Stimulated activated CD4-positive, alpha-beta T cell treated with anti-CD3 and anti-CD28 coated beads, Interleukin-12 subunit alpha, Interleukin-12 subunit beta, amount 100 ng/mL, for 24 hours (primary cell): ENCODE measurements at places on chromosomes 1 and 21.
A peak's percentile ranks its signal among the peaks of the same experiment; 100 is the strongest.

- no peak for DNase-seq
These were observed 33.2 kb upstream of the FAM163A start for GRCh38 chr1:179709841-179710329.

DNA sequence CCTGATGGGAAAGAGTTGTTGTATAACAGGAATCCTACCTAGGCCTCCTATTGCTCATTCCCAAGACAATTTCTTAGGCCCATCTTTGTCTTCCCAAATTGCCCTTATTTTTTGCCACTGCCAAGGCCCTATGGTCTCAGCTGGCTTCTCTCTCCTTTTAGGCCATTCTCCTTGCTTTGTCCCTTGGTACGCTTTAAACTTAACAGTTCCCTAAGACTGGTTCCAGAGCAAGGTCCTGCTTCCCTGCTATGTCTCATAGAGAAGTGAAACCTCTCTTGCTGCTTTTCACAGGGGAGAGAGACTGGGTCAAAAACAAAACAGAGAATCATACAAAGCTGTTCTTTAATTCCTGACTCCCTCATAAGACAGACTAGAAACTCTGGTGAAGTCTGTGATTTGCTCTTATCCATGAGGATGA, 77.1 kb downstream of the XCL2 start:
- DNase-seq: no peak

DNA sequence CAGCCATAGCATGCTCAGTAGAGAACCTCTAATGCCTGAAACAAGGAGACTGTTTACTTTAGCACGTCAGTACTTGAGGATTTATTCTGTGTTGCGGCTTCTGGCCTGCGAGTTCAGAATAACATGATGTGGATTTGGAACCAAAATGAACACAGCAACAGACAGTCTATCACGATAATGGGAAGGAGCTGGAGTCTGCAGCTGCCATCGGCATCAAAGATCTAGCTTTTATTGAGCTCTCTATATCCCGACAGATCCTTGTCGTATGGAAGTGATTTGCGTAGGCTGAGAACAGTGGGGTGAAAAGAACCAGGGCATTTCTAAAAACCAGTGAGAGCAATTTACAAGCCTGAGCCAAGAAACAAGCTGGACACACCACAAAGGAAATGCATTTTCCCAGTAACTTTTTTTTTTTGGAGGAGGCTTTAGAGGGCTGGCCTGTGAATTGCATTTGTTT, 294.2 kb downstream of the KIF26B start:
- no peak for DNase-seq

- DNase-seq: no peak
These were observed 103.5 kb upstream of the TLR5 start for GRCh38 chr1:223246476-223247112.

DNA sequence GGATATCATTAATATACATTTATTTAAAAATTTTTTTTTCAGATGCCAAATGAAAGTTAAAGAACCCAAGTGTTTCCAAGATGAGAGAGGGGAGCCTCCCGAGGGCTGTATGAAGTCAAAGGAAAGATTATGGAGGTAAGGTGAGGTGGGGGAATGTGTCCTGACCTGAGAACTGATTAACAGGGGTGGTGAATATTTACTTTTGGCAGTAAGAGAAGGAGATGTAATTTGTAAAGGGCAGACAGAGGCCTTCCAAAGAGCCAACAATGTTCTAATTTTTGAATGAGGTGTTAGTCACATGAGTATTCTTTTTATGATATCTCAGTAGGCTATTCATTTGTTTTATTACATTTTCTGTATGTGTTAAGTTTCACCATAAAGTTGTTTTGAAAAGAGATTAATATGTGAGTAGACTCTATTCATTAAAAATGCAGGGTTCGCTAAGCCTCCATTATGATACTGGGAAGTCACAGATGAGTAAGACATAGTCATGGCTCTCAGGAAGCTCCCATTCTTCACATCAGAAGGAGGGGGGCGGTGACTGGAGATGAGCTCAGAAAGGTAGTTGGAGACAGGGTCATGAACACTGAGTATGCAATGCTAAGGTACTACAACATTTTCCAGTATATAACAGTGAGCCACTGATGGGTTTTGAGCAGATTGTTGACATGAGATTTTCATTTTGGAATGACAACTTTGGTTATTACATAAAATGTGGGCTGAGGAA, 62.4 kb upstream of the TNFSF18 start:
- peak; percentile 5 for DNase-seq

DNA sequence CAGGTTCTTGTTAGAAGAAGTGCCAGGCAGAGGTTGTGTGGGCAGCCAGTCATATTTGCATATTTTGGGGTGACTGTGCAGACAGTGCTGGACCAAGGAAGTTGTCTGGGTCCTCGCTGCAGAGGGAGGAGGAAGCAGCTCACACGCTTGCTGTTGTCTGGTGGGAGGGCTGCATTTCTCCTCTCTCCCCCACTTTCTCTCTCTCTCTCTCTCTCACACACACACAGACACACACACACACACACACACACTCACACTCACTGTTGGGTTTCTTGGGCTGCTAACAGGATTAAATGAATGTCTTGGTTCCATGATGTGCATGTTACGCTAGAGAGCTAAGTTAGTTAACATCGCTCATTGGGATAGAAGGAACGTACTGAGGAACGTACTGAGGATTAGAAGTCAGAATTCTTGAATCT, 72.9 kb downstream of the AGPAT3 start:
- DNase-seq: no peak

GRCh38 chr1:178371235-178371634, 125.5 kb downstream of the CLEC20A start:
- DNase-seq: no peak

DNA sequence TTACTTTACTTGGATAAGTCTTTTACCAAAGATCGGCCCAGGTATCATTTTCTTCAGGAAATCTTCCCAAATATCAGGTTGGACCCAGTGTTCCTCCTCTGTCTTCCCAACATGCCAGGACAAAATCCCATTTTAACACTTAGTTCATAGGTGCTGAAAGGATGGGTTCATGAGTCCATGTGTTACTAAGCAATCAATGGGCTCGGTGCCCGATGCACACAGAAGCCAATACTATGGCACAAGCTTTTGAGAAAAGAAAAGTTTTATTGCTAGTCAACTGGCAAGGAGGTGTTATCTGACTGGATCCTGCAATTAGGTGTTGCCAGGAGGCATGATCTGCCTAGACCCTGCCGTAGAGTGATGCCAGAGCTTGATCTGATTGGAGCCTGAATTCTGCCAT, 133.3 kb upstream of the SLC44A3 start:
- DNase-seq: no peak

DNA sequence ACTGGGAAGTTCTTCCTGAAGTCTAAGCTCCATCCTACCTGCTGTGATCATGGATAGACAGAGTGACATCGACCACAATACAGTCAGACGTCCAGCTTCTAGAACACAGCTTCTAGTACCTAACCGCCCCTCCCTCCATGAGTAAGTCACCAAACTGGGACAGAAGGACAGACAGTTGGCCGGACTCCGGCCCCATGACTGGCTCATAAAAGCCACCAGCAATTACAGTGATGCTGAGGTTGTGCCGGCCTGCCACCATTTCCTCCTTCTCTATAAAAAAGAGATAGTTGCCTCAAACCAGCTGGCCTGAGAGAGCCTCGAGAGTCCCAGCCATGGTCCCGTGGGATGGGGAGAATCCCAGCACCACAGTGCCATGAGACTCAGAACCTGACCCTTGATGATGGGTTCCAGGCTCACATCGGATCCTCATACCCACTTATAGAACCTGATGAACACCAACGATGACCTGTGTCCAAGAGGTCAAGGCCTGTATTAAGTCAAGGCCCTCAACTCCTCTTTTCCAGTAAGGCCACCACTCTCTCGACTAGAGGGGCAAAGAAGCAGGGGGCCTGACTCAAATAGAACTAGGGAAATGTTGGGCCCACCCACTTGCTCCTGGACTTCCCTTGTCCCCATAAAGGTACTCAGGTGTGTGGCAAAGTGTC, 3.4 kb downstream of the MEF2D start:
- no peak for DNase-seq

GRCh38 chr1:231512147-231512698, 16.2 kb upstream of the TSNAX start:
- no peak for DNase-seq

- DNase-seq: no peak
These were observed 51.2 kb upstream of the SEC16B start for GRCh38 chr1:178020968-178021640.

GRCh38 chr1:37865348-37866120, 6.1 kb upstream of the MTF1 start:
- peak; percentile 18 for DNase-seq

DNA sequence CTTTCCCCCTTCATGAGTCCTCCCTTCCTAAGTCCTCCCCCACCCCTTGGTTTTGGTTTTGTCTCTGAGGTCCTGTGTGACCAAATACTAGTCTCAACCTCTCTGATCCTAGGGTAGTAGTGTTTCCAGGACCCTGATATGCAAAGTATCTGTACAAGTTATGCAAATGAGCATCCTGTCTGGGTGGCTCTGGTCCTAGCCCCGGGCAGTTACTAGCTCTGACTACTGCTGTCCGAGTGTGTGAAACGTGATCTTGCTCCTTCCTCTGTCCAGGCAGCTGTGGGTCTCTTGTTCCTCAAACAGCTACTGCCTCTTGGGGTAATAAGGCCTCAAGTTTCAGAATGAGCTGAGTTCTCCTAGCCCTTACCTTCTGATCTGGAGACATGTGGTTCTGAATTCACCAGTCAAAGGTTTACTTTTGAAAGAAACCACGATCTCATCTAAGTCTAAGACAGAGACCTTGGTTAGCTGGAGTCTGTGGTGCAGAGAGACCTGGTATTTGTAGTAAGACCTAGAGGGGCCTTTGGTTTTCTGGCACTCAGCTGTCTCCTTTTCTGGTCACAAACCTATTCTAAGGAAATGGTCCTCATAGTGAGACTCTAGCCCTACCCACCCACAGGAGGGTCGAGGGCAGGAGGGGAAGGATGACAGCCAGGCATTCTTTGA, 31.0 kb upstream of the IL19 start:
- no peak for DNase-seq

DNA sequence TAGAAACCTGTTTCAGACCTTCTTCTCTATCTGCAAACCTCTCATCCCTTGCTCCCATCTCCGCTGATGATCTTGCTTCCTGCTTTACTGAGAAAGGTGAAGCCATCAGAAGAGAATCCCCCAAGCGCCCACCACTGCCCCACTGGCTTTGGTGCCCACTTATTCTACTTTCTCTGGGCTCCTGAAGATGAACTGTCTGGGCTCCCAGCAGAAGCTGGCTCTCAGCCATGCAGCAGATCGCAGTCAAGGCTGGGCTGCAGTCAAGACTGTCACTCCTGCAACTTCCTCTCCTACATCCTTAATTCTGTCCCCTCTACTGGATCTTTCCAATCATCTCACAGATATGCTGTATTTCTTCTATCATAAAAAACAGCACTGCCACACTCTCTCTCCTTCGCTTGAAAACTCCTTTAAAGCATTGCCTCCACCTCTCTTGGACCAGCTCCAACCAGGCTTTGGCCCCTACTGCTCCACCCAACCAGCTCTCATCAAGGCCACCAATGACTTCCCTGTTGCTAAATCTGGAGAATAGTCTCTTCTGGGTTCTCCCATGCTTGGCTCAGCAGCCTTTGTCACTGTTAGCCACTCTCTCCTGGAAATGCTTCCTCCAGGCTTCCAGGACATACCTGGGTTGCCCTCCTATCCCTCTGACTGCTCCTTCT, 25.8 kb downstream of the TRIM62 start:
- DNase-seq: no peak

- no peak for DNase-seq
These were observed 58.1 kb downstream of the KIAA0040 start for GRCh38 chr1:175134500-175134899.

- DNase-seq: no peak
These were observed 55.0 kb upstream of the ETV3 start for GRCh38 chr1:157193219-157193618.

DNA sequence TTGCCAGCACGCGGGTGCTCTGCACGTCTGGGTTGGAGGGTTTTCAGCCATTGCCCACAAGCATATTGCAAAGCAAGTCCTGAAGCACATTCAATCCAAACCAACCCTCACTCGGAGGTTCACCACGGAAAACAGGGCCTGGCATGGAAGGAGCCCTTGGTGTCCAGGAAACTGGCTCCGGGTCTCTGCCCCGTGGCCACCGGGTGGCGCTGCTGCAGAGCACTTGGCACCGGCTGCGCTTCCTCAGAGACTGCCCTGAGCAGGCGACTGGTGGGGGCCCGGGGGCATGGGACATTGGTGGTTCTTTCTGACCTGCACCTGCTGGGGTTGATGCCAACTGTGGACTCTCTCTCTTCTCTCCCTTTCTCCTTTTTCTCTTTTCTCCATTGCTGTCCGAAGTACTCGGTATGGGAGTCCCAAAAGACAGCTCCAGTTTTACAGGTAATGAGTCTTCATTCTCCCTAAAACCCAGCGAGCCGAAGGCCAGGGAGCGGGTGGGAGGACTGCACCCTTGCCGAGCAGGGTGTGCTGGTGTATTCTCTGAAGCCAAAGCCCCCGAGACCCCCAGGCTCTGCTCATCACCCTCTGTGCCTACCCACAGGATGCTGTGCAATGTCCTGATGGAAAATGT, 4.1 kb upstream of the KCNAB2 start:
- DNase-seq: no peak

- no peak for DNase-seq
These were observed 63.6 kb upstream of the ZBTB40 start for GRCh38 chr1:22387919-22388580.

DNA sequence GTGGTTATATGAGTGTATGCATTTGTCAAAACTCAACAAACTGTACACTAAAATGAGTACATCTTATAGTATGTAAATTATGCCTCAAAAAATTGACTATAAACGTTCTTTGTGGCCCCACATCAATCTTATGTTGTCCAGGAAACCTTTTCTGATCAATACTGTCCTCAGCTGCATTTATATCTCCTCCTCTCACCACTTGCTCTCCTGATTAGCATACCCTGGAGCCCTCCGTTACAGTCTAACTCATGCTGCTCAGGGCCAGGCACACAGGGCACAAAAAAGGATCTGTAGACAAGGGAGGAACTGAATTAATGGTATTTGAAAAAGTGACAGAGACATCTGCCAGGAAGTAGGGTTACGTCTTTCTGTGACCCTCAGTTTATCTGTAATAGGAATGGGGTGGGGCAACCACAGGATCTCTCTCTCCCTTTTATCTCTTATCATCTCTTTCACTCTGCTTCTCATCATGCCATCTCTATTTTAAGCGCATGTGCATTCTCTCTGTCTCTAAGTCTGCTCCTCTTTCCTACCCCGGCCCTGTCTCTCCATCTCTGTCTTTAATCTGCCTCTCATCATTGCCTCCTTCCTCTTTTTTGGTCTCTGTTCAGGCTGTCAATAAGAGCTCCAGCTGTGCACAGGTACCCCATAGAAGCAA, 7.0 kb upstream of the TAL1 start:
- no peak for DNase-seq

GRCh38 chr1:67110352-67110751, 24.4 kb downstream of the C1orf141 start:
- DNase-seq: no peak

GRCh38 chr1:85124091-85124490, 75.8 kb upstream of the MCOLN3 start:
- no peak for DNase-seq

GRCh38 chr1:70459496-70460225, 48.6 kb downstream of the CTH start:
- no peak for DNase-seq

DNA sequence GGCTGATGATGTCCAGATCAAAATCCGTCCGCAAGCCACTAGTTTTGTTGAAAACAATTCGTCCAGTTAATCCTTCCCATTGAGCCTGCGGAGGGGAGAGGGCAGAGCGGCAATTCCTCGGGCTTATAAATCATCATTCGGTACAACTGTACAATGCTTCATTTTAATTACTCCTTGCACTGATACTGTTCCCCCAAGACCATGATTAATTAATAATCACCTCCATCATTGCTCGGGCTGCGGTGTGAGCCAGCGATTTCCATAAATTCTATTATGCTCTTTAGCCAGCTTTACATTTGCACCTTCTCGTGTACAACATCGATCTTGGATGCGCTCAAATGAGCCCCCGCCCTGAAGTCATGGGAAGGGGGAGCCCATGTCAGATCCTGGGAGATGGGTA, 180.7 kb downstream of the GRIK3 start:
- DNase-seq: no peak
